A549 treated with AZD2906 at 1 μM for 4 hours (cell line): ENCODE measurements at places on chromosomes 2 and 18. TPM values are rescaled to one million over a fixed set of nuclear protein-coding genes. Genes with fewer than 3 reads are reported as not detected.

The CAVIN2 gene
- total RNA-seq = 45.9 to 78.6 TPM (median 67.9 TPM) in 5 replicates

The CCDC138 gene
- 6.5 to 8.1 TPM (median 7.0 TPM) in 5 replicates for total RNA-seq

The CD207 gene
- not detected in 5 replicates for total RNA-seq

The GCG gene
- total RNA-seq = 0.05 TPM in 1 of 5 replicates, not detected in the others

The IL18RAP gene
- 0.03 to 0.25 TPM (median 0.09 TPM) in 4 of 5 replicates, not detected in the other for total RNA-seq

The NYAP2 gene
- 0.02 TPM in 2 of 5 replicates, not detected in the others for total RNA-seq

The CROCC2 gene
- total RNA-seq = not detected in 5 replicates

The CABYR gene
- 13.5 to 19.7 TPM (median 14.1 TPM) in 5 replicates for total RNA-seq

The IL36RN gene
- 0.02 to 0.11 TPM (median 0.02 TPM) in 3 of 5 replicates, not detected in the others for total RNA-seq
